ENCODE measurements at places on chromosomes 3 and 15.

DNA sequence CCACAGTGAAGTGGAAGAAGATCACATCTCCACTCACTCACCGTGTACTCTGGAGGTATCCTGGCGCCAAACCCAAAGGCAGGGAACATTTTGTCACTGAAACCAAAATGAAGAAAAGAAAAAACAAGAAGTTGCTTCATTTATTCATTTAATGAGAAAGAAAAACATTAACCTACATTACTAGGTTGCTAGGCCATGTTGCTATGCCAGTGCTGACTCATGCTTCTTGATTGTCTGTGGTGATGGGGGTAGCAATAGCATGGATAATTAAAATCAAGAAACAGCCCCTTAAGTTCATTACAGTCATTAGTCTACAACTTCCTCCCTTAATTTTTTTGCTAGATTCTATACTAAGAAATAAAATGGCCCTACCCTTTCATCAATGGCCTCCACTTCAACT, 52.7 kb upstream of the MRPL3 start:
- no peak for DNase-seq

GRCh38 chr15:68730471-68730919, 90.2 kb downstream of the ANP32A start:
- peak; percentile 40 for DNase-seq

- no peak for DNase-seq
These were observed 869.4 kb downstream of the NAALADL2 start for GRCh38 chr3:175728566-175728965.

GRCh38 chr15:85730001-85730820, 64.5 kb downstream of the KLHL25 start:
- DNase-seq = no peak

DNA sequence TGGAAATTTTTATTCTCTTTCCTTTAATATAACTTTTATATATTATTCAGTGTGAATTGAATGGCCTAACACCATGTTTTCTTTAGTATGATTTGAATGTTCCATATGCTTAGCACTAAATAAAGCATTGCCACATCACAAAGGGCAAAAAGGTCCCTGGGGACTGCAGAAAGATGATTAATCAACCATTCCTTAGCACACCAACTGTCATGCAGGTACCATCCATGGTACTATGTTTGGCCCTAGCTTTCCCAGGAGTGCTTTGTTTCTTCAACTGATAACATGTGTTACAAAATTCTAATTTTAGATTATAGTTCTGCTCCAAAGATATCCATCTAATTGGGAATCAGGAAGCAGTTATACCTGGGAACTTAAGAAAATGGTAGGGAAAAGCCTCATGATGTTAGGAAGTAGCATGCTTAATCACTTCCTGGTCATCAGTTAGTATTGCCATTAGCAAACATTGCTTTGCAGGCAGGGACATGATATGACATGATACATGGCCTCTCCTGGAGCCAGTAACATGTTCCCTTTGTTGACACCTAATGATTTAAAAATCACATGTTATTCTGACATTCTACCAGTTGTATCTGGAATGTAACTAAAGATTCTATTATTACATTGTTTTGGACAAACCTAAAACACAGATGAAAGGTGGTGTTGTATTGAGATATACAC, 712.6 kb upstream of the GBE1 start:
- DNase-seq = no peak

DNA sequence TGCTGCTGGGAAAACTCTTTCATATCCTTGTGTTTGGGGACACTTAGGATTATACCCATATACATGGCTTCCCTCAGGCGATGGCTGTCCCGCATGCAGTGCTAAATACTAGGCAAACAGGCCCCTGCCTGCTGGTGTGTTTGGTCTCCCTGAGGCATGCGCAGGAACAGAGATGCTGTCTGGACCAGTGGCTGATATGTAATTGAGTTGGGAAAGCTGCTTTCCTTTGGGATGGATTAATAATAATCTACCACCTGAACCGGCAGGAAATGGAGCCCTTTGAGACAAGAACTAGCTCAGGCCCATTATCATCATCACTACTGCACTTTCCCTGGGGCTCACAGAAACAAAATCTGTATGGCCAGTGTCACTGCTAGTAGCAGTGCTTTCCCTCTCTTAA, 18.0 kb downstream of the ZDHHC3 start:
- no peak for DNase-seq

GRCh38 chr3:103158183-103158582, 723.4 kb downstream of the ZPLD1 start:
- DNase-seq = no peak

GRCh38 chr15:88794001-88794400, 9.2 kb upstream of the ACAN start:
- no peak for DNase-seq

GRCh38 chr3:139846729-139847128, 88.3 kb upstream of the CLSTN2 start:
- no peak for DNase-seq

GRCh38 chr15:67790610-67791319, 34.5 kb upstream of the SKOR1 start:
- no peak for DNase-seq

DNA sequence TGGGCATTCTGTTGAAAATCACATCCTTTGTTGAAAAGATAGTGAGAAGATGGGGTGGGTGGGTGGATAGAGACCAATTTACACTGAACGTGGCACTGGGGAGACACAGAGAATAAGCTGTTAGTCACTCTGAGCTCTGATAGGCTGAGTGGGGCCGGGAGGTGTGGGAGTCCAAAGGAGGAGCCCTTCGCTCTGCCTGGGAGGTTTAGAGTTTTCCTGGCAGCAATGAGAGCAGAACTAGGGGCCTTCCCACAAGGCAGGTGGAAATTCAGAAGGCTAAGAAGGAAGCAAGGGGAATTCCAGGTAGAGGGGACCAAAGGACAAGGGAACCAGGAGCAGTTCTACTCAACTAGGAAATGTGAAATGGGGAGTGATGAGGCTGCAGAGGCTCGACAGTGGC, 272.7 kb downstream of the RPLP1 start:
- DNase-seq = no peak

GRCh38 chr15:77014132-77015081, 19.5 kb downstream of the PSTPIP1 start:
- peak; percentile 33 for DNase-seq

- no peak for DNase-seq
These were observed 22.8 kb downstream of the AMOTL2 start for GRCh38 chr3:134351427-134351826.

DNA sequence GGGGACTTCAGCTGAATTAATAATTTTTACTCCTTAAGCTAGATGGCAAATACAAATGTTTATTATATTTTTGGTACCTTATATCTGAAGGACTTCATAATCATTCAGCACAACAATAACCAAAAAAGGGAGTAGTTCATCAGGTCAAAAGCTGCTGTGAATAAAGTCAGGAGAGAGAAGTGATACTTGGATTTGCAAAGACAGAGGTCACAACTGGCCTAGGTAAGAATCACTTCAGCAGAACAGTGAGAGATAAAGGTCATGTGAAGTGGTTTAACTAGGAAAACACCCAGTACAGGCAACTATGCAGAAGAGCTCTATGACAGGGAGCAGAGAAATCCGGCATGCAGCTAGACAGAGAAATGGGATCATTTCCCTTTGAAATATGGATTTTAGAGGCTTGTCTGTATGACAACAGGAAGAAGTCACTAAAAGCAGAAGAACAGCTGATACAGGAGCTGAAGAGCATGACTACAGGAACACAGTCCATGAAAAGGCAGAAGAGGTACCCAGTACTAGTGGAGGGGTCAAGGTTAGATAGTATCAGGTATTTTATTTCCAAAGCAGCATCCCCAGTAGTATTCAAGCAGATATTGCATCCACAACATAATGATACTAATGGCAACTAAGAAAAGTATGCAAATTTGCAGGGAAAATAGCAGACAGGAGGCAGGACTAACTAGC, 25.7 kb downstream of the ZMAT3 start:
- no peak for DNase-seq

GRCh38 chr15:62648954-62649353, 393.6 kb upstream of the TPM1 start:
- no peak for DNase-seq

DNA sequence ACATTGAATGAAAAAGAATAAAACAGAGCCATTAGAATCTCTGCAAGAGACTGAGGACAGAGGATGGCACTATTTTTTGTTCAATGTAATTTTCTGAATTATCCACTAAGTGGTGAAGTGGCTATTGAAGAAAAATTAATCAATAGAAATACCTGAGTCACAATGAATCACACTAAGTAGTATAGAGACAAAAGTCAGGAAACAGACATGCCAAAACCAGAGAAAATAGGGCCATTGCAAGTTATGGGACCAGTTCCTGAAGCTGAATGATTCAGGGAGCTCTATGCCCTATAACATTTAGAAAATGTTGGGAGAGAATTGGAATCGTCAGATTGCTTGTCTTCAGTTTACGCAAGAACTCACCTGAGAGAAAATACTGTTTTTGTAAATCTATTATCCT, 1103.2 kb upstream of the ALCAM start:
- no peak for DNase-seq

GRCh38 chr3:53287131-53287629, 31.4 kb upstream of the TKT start:
- DNase-seq = peak; percentile 56

DNA sequence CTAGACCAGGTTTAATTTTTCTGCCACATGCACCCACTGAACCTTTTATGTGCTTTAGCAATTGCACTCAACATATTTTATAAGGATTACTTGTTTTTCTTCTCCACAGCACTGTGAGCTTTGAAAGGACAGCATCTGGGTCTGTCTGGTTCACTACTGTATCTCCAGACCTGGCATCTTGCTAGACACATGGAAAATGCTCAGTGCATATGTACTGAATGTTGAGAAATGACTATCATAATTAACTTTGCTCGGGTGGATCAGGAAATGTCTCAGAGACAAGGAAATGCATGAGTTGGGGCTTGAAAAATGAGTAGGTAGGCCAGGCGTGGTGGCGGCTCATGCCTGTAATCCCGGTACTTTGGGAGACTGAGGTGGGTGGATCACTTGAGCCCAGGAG, 40.2 kb downstream of the DOCK3 start:
- no peak for DNase-seq

GRCh38 chr3:182686033-182686886, 107.0 kb upstream of the ATP11B start:
- no peak for DNase-seq

GRCh38 chr3:9793161-9793781, 389 bp downstream of the ARPC4 start:
- DNase-seq = peak; percentile 50

DNA sequence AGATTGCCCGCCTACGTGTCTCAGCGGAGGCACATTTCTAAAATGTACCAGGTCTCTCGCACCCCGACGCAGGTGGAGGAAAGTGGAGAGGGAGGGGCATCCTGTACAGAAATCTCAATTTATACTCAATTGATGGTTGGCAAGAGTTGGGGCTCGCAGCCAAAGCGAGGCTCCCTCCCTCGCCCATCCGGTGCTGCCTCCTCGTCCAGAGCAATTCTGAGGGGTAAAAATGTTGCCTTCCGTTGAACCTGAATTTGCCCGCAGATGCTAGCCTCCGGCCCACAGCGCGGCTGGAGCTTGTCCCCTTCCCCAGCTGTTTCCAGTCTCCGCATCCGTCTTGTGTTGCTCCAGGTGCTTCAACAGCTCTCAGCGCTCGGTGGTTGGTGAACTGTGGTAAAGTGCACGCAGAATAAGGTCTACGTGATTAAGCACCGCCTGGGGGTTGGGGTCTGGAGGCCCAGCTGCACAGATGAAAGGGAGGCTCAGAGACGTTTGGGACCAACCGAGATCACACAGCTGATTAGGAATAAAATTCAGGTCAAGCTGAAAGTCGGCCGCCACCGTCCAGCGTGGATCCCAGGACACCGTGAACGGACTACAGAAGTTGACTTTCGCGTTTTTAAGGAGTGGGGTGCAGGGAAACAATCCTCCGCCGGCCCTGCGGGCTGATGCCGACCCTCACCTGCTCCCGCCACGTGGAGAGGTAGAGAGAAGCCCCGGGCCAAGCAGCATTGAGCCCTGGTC, 846 bp upstream of the POLG start:
- peak; percentile 10 for DNase-seq

GRCh38 chr3:117105686-117106085, 396.1 kb downstream of the TUSC7 start:
- DNase-seq = no peak

DNA sequence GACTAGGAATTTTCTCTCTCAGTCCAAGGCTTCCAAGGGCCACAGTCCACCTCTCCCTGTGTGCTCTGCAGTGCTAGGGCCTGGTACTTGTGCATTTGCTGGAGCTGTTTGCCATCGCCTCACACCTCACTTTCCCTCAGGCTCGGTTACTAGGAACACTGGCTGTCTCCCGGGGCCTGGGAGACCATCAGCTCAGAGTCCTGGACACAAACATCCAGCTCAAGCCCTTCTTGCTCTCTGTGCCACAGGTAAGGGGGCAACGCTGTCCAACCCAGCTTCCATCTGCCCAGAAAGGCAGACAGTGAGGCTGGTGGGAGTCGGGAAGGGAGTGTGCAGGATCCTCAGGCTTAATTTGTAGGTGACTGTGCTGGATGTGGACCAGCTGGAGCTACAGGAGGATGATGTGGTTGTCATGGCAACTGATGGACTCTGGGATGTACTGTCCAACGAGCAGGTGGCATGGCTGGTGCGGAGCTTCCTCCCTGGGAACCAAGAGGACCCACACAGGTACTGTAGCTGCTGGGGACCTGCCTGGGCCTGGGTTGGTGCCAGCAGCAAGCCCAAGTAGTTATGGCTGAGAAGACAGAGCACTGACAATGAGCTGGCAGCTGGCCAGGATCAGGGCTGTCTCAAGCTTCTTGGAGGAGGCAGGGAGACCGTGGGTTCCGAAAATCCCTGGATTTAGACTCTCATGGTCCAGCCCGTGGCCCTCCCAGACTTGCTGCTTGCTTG, 3.4 kb downstream of the PPM1M start:
- peak; percentile 76 for DNase-seq

DNA sequence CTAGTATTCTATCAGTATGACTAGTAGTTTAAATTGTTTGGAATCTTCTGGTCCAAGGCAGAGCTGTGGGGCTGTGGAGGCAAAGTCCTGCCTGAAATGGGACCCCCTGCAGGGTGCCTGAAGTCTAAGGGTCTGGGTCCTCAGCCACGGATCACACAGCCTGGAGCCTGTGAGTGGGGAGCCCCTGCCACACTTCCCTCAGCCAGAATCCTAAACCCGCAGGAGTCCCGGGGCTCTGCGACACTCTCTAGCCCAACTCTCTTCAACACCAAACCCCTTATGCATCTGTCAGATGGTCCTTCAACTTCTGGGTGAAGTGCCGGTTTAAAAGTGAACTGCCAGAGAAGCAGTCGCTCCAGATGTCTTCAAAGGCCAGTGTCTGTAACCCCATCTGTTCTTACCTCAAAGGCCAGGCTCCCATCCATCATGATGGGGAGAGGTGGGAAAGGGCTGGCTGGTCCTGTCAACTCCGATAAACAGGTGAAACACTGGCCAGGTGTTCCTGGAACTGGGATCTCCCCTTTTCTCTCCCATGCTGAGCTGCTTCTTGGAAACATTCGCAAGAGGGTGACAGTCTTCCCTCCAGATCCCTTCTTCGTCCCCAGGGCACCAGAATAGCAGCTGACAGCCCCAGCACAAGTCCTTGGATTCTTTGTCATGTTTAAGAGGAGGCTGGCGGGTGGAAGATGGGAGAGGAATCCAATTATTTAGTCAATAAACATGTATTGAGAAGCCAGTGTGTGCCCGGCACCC, 45.6 kb downstream of the CPN2 start:
- peak; percentile 13 for DNase-seq

Data from adrenal gland (tissue), 19 donors.